ENCODE measurements at places on chromosomes 11 and 22. TPM values are rescaled to one million over a fixed set of nuclear protein-coding genes. Genes with fewer than 3 reads are reported as not detected.

- no peak for DNase-seq
- H3K36me3 ChIP-seq: 0 out of 2 replicates have a peak, but pooled peaks cover 7% of the 10 kb centered on the region
- no peaks in the 10 kb centered on the region for H3K27me3 ChIP-seq
- peak overlapping the region; percentile 94 for H3K4me3 ChIP-seq
Observed at GRCh38 chr11:46617972-46618314, 590 bp downstream of the ATG13 start.

DNA sequence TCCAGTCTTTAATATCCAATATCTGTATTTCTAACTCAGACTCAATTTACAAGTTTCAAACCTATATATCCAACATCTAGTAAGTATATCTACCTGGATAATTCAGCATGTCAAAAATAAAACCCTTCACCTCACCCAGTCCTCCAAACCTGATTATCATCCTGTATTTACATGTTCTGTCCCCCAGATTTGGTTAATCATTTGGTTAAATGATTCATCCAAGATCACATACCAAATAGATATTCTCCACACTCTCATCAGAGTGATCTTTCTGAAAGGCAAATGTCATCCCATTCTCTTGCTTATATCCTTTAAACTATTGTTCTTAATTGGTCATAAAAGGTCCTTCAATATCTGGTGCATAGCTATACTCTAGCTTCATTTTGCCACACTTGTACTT lies 199.0 kb downstream of the SOX6 start:
- H3K27ac ChIP-seq: no peak overlapping the region
- no peaks in the 10 kb centered on the region for H3K4me1 ChIP-seq
- DNase-seq: no peak
- no peak overlapping the region for H3K4me3 ChIP-seq
- no peaks in the 10 kb centered on the region for H3K27me3 ChIP-seq
- no peaks in the 10 kb centered on the region for H3K36me3 ChIP-seq

DNA sequence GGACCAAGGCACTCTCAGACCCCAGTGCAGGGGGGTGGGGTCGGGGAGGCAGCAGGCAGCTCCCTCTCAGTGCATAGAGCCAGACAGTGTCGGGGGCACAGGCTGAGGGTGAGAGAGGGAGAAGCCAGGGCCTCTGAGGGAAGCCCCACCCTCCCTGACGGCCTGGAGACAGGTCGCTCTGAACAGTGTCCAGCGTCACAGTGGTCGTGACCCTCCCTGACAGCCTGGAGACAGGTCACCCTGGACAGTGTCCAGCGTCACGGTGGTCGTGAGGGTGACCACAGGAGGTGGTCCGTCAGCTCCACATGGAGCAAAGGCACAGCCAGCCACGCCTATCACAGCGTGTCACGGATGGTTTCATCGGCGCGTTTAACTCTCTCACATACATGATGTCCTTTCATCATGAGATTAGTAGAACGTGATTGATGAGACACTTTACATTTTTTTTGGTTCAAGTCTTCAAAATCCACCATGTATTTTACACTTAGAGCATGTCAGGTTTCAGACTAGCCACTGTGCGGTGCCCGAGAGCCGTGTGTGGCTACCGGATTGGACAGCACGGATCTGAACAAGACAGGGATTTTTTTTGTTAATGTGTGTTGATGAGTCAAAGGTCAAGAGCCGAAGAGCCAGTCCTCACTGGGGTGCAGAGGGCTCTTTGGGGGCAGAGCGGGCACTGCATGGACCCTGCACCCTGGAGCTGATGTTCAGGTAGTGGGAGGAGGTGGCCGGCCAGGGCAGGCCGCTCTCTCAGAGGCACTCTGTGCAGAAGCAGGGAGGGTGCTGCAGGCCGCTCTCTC lies 23.9 kb upstream of the PANX2 start:
- H3K4me1 ChIP-seq: no peaks in the 10 kb centered on the region
- H3K27ac ChIP-seq: no peak overlapping the region
- H3K4me3 ChIP-seq: no peak overlapping the region
- H3K36me3 ChIP-seq: no peaks in the 10 kb centered on the region
- peak; percentile 42 for DNase-seq
- H3K27me3 ChIP-seq: no peaks in the 10 kb centered on the region

DNA sequence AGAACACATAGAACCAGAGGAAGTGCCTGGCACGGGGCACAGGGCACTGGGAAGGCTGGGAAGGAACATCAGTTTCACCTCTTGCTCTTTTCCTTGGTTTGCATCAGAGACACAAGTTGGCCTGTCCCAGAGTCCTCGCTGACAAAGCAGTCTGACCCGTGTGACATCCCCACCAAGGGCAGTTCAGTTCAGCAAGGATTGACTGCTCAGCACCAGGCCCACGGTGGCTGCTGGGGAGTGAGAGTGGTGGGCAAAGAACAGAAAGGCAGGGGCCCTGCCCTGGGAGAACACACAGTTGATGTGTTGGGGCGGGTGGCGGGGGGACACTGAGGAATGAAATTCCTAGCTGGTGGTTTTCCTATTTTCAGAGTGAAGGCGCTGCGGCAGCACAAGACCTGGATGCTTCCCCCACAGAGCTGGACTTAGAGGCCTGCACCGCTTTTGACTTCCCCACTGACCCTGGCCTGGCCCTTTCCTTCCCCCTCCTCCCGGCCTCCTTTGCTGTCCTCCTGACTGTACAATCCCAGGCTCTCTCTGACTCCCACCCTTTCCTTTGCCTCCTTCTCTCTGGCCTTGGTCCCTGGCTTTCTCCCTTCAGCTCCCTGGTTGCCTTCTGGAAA lies 2.2 kb upstream of the TMPRSS13 start:
- no peaks in the 10 kb centered on the region for H3K4me1 ChIP-seq
- no peak for DNase-seq
- H3K4me3 ChIP-seq: no peak overlapping the region

DNA sequence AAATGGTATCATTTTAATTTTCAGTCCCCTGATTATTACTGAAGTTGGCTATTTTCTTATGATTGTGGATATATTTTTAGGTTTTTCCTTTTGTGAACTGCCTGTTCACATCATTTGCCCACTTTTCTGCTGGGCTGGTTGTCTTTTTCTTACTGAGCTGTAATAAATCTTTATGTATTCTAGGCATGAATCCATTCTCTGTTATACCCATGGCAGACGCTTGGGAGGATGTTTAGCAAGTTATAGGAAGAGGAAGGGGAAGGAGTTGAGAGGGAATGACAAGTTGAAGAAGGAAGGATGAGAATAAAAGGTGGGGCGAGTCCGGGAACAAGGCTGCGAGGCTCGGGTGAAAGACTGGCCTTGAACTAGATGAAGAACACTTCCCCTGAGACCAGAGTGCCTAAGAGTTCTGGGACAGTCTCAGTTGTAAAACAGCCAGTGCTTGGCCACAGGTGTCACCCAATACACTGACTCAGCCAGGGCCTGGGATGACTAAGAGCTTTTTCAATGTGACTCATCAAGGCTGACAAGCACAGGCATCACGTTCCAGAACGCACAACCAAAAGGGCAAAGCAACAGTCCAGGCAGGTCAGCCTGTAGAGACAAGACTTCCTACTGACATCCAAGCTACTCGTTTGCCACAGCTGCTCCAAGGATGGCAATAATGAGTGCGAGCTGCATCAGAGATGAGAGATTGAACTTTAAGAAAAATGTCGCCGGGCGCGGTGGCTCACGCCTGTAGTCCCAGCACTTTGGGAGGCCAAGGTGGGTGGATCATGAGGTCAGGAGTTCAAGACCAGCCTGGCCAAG lies 35.2 kb downstream of the LRFN4 start:
- H3K27ac ChIP-seq: peak overlapping the region; percentile 46
- no peaks in the 10 kb centered on the region for H3K36me3 ChIP-seq
- DNase-seq: peak; percentile 96
- no peaks in the 10 kb centered on the region for H3K27me3 ChIP-seq
- H3K4me3 ChIP-seq: no peak overlapping the region

GRCh38 chr11:108586600-108586999 lies 7.0 kb downstream of the EXPH5 start:
- H3K4me1 ChIP-seq: no peaks in the 10 kb centered on the region
- no peak overlapping the region for H3K27ac ChIP-seq
- H3K27me3 ChIP-seq: peaks cover 11% of the 10 kb centered on the region
- no peaks in the 10 kb centered on the region for H3K36me3 ChIP-seq
- H3K4me3 ChIP-seq: no peak overlapping the region

DNA sequence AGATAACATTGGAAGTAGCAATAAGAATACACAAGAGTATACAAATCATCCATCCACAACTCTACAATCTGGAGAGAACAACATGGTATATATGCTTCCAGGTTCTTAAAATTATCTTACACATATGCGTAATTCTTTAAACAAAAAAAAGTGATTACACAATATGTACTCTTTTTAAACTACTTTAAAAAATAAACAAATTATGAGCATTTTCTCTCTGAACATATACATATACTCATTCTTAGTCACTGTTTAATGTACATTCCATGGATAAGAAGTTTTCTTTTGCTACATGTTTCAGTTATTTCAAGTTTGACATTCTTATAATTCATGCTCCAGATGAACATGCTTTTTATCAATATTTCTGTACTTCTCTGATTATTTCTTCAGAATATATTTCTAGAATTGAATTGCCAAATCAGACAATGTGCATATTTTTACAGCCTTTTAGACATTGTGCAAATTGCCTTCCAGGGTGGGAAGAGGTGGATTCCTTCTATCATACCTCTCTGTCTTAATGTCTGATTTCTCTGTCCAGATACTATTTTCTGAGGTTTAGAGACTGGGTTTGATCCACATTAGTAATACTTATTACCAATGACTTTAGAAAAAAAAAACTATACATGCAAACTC lies 551.6 kb downstream of the METTL15 start:
- H3K4me3 ChIP-seq: no peak overlapping the region
- H3K27me3 ChIP-seq: no peaks in the 10 kb centered on the region
- H3K4me1 ChIP-seq: peaks cover 8% of the 10 kb centered on the region
- no peak for DNase-seq

GRCh38 chr11:29009426-29009825 lies 901.2 kb downstream of the METTL15 start:
- peaks cover 18% of the 10 kb centered on the region for H3K4me1 ChIP-seq
- DNase-seq: peak; percentile 34
- H3K27me3 ChIP-seq: no peaks in the 10 kb centered on the region
- H3K36me3 ChIP-seq: no peaks in the 10 kb centered on the region
- H3K4me3 ChIP-seq: no peak overlapping the region

GRCh38 chr22:48088251-48088650 lies 1325.8 kb downstream of the TBC1D22A start:
- no peaks in the 10 kb centered on the region for H3K36me3 ChIP-seq
- no peak overlapping the region for H3K4me3 ChIP-seq
- no peak for DNase-seq
- H3K27ac ChIP-seq: no peak overlapping the region

- no peak for DNase-seq
- peaks cover 8% of the 10 kb centered on the region for H3K4me1 ChIP-seq
- H3K27ac ChIP-seq: no peak overlapping the region
Observed at GRCh38 chr11:64802370-64803157, 450 bp downstream of the MAP4K2 start.

DNA sequence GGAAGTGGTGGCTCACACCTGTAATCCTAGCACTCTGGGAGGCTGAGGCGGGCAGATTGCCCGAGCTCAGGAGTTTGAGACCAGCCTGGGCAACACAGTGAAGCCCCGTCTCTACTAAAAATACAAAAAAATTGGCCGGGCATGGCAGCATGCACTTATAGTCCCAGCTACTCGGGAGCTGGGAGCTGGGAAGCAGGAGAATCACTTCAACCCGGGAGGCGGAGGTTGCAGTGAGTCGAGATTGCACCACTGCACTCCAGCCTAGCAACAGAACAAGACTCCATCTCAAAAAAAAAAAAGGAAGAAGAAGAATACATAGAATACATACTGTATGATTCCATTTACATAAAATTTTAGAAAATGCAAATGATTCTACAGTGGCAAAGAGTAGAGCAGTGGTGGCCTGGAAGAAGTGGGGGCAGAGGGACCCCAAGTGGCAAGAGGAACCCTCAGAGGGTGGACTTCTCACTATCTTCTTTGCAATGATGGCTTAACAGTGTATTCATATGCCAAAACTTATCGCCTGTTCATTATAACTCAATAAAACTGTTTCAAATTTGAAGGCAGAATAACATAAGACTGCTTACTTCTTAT lies 22.0 kb downstream of the PACSIN2 start:
- H3K27ac ChIP-seq: peak overlapping the region; percentile 93
- H3K27me3 ChIP-seq: no peaks in the 10 kb centered on the region
- H3K4me3 ChIP-seq: peak overlapping the region; percentile 61

GRCh38 chr11:86176165-86176884 lies 68.2 kb upstream of the EED start:
- peak; percentile 41 for DNase-seq
- H3K4me3 ChIP-seq: no peak overlapping the region
- H3K27me3 ChIP-seq: no peaks in the 10 kb centered on the region
- H3K36me3 ChIP-seq: no peaks in the 10 kb centered on the region
- H3K4me1 ChIP-seq: peaks cover 58% of the 10 kb centered on the region

DNA sequence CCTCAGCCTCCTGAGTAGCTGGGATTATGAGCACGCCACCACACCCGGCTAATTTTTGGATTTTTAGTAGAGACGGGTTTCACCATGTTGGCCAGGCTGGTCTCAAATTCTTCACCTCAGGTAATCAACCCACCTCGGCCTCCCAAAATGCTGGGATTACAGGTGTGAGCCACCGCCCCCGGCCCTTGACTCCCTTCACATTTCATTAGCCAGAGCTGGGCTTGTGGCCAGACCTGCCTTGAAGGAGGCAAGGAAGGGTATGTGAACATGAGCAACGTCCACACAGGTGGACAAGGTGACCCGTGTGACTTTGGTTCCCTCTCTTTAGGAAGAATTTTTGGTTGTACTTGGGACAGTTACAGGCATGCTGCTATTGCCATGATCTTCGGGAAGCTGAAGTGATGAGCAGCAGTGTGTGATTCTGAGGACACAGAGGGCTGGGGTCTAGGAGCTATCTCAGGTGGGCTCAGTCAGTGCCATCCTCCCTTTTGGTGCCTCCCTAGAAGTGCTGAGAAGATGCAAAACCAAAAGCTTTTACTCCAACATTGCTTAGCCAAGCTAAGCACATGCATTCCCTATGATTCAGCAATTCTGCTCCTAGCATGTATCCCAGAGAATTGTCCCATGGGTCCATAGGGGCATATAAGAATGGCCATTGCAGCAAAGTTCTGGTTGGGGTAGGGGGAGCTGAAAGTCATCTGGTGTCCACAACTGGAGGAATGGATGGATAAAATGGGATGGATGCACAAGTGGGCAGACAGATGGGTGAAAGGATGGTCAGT lies 6.1 kb downstream of the AP5B1 start:
- no peaks in the 10 kb centered on the region for H3K36me3 ChIP-seq
- DNase-seq: no peak
- H3K27ac ChIP-seq: no peak overlapping the region
- no peaks in the 10 kb centered on the region for H3K27me3 ChIP-seq

- no peak overlapping the region for H3K27ac ChIP-seq
- 0 out of 2 replicates have a peak, but pooled peaks cover 4% of the 10 kb centered on the region for H3K4me1 ChIP-seq
- H3K36me3 ChIP-seq: 0 out of 2 replicates have a peak, but pooled peaks cover 4% of the 10 kb centered on the region
- H3K4me3 ChIP-seq: no peak overlapping the region
- H3K27me3 ChIP-seq: no peaks in the 10 kb centered on the region
- DNase-seq: no peak
Observed at GRCh38 chr11:27409049-27409448, 46.0 kb upstream of the CCDC34 start.

MUC5AC gene
- not detected for total RNA-seq

SLC25A17 gene
- total RNA-seq: 19.6 TPM

Data from GM23248 (cell line).